ENCODE measurements at places on chromosomes 4 and X.

DNA sequence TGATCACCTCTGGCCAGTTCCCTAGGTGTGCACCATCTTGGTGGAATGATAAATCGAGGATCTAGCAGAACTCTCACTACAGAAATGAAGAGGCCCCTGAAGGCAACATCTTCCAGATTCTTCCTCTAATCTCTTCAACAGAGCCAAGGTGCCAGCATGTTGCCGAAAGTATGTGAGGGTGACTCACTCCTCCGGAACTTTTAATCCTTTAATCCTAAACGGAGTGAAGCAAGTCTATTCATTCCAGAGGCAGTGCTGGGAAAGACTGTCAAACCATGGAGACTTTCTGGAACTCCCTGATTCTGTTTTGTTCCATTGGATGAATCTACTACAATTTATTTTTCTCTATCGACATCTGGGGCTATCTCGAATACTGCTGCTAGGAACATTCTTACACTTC lies 68.7 kb downstream of the SUPT20HL2 start:
- DNase-seq: no peak

DNA sequence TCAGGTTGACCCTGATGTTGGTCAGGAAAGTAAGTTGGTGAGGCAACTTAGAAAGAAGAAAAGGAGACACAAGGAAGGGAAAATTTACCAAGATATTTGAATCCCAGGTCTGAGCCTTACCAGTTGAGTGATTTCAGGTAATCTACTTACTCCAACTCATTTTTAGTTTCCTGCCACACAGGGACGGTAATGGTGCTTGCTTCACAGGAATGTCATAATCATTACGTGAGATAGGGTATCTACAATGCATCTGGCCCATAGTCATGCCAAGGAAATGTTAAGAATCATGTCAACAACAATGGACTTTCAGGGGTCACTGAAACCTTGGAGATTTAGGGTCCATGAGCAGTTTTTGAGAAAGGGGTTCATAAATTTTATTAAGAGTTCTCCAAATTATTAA lies 195.4 kb upstream of the HHIP start:
- DNase-seq: no peak

- DNase-seq: no peak
These were observed 101.3 kb downstream of the RRAGB start for GRCh38 chrX:55818673-55819375.

DNA sequence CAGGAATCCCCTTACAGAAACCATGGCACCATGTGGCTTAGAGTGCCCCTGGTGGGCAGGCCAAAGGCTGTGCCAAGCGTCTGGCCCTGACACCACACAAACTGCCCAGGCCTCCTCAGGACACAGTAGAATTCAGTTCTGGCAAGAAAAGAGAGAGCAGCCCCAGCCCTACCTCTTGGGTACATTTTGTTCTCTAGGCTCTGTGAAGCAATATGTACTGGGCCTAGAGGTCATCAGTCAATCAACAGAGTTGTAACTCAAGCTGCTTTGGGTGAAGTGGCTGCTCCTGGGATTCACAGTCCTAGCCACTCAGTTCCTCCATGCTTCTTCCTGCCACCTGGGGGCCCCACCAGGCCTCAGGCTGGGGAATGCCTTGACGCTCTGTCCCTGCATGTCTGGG lies 158.1 kb upstream of the MAMLD1 start:
- no peak for DNase-seq
